ENCODE measurements at places on chromosomes 6 and 20.
A peak's percentile ranks its signal among the peaks of the same experiment; 100 is the strongest.

DNA sequence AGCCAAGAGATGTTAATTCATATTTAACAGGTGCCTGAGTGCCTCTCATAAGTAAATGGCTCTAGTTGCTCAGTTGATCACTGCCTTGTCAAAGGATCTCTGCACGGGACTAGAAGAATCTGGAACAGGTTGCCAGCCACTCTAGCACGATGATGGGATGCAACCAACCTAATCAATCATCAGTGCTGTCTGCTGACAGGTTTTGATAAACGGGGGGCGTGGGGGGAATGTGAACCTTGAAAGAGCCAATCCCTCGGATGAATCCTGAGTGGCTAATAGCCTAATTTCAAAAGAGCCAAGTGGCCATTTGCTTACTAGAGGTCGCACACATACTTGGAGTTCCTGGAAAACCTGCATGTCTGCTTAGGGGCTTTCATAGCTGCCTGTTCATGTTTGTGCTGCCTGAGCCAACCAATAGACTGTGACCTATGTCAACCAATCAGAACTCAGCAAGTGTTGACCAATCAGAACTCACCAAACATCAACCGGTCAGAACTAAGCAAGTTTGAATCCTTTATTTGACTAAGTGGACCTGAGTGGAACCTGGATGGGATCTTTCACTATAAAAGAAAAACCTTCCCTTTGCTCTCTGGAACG is 43.5 kb upstream of the ECI2 start:
- DNase-seq: no peak

DNA sequence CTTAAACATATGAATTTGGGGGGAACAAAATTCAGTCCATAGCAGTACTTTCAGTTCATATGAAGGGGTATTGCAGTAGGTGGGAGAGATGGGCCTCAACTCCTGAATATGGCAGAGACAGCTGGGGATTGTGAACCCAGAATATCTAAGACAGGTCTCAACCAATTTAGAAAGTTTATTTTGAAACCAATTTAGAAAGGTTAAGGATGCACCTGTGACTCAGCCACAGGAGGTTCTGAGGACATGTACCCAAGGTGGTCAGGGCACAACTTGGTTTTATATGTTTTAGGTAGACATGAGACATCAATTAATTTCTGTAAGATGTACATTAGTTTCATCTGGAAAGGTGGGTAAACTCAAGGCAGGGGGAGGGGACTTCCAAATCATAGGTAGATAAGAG is 59.5 kb downstream of the MYO6 start:
- no peak for DNase-seq

DNA sequence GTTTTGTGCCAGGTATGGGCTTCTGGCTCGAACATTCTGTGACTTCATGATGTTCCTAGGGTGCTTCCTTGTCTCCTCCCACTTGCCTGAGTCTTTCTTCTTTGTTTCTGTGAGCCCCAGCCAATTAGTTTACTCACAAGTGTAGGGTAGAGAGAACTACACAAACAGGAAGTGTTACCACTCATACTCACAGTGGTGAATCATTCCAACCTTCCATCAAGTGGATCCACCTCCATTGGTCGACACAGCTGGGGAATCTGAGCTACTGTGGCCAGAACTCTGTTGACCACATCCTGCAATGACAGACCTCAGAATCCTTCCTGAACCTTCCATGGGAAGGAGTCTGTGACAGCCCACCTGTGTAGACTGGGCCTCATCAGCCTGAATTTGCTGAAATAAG is 76.8 kb downstream of the UNC5CL start:
- DNase-seq: no peak

GRCh38 chr6:116376149-116376548 is 5.4 kb downstream of the DSE start:
- DNase-seq: no peak

DNA sequence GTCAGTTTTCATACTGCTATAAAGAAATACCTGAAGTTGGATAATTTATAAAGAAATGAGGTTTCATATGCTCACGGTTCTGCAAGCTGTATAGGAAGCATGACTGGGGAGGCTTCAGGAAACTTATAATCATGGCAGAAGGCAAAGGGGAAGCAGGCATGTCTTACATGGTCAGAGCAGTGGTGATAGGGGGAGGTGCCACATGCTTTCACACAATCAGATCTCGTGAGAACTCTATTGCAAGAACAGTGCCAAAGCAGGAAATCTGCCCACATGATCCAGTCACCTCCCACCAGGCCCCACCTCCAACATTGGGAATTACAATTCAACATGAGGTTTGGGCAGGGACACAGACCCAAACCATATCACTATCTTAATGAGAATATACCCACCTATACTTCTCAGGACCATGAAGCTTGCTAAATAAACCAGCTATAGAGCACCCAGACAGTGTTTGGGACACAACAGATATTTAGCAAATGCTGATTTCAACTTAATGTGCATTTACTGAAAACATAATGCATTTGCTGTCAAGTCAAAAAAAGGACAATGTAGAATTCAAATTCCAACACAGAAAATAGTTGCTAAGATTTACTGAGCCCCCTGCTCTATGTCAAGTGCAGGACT is 63.8 kb downstream of the TNFRSF21 start:
- no peak for DNase-seq

DNA sequence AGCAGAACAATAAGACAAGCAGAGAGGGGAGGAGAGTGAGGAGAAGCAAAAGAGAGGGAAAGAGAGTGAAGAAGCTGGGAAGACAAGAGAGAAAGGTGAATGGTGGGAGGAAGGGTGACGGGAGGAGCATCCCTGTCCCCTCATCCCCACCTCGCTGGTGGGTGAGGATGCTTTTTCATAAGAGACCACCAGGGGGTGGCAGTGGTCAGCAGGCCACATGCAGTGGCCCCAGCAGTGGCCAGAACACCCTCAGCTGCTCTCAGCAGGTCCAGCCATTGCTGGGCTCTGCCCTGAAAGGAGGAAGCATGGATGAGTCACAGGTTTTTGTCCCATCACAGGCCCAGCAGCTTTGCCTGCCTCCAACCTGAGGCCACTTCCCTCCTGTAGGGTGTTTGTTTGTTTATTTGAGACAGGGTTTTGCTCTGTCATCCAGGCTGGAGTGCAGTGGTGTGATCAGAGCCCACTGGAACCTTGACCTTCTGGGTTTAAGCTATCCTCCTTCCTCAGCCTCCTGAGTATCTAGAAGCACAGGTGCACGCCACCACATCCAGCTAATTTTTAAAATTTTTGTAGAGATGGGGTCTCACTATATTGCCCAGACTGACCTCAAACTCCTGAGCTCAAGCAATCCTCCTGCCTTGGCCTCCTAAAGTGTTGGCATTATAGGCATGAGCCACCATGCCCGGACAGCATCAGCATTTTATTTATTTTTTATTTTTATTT is 24.0 kb downstream of the FGD2 start:
- peak; percentile 32 for DNase-seq

DNA sequence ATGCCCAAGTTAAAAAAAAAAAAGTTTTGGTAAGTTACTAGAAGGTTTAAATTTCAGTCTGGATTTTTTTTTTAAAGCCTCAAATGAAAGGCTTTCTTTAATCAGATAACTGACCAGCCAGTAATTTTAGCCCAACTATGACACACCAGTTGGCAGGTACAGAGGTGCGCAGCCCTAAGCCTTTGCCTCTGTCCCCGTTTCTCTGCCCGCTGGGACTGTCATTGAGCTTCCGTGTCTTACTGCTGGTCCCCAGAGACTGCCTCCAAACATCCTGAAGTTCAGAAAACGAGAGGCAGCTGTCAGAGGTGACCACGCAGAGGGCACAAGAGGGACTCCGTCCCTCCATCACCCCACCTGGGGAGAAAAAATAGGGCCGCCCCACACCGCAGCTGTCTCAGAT is 118.2 kb downstream of the RPS12 start:
- no peak for DNase-seq

DNA sequence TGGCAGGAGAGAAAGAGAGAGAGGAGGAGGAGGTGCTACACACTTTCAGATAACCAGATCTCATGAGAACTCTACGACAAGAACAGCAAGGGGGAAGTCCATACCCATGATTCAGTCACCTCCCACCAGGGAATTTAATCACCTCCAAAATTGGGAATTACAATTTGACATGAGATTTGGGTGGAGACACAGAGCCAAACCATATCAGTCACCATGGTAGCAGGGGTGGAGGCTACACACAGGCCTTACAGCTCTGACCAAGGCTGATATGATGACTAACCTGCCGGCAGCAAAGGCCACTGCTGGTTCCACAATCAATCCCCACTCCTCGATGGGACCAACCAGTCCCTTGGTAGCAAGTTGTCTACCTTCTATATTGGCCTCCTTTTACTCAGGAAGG is 13.6 kb upstream of the RBM24 start:
- DNase-seq: no peak
